ENCODE measurements at places on chromosomes 3 and 15.

DNA sequence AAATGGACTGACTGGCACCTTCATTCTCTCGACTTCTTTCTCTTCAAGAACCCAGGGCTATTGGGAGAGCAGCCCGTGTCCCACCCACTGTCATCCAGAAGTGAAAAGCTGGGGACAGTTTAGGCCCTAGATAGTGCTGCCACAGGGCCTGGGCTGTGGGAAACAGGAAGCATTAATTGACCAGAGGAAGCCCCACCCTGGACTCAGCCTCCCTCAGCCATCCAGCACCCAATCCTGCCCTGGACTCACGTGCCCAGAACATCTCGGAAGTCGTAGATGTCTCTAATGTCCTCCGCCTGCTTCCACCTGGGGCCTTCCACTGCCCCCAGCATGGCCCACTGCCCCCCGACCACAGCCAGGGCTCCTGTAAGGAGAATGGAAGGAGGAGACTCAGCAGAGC lies 2.3 kb downstream of the CAMK1 start:
- no peak for DNase-seq

- no peak for DNase-seq
These were observed 25.0 kb downstream of the GPR160 start for GRCh38 chr3:170062769-170063168.

DNA sequence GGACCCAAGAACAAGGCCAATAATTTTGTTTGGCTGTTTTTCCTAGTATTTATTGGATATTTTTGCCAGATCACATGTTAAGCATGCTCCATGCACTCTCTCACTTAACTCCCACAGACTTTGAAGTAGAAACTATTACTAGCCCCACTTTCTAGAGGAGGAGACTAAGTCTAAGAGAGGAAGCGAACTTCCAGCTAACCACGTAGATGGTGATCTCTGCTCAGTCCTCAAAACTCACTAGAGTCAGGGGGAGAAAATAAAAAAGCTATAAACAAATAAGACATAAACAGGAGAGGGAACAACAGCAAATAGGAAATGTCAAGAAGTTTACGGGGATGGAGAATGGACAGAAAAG lies 481.0 kb upstream of the PROK2 start:
- no peak for DNase-seq

DNA sequence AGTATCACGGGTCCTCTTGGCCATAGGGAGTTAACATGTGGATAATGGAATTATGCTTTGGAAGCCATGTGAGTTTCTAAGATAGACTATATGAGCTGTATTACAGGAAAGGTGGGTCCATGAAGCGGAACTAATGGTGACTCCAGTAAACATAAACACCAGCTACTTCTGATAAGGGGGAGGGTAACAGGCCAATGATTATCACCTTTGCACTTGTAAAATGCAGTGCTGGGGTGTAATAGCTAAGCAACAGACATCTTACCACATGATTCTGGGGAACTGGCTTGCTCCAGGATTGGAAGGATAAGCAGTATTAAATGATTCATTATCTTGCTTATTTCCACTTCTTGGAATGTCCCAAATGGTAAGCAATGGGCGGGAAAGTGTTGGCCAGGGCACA lies 61.4 kb upstream of the CD47 start:
- DNase-seq, result no peak

GRCh38 chr3:23829242-23829934 lies 23.6 kb downstream of the UBE2E1 start:
- no peak for DNase-seq

DNA sequence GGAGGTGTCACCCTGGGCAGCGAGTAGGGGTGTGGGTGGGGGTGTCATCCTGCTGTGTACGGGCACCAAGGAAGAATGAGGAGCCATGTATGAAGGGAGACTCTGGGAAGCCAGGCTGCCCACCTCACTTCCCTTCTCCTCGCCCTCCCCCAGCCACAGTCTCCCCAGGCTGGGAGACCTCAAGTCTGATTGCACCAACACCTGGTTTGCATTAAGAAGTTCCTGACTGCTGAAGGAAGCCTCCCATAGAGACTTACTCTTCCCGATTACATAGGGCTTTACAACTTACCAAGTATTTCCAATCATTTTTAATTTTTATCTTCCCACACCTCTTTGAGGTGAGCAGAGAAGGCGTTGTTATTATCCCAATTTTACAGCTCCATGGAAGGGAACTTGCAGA lies 29.5 kb upstream of the SMAD3 start:
- DNase-seq, result no peak

DNA sequence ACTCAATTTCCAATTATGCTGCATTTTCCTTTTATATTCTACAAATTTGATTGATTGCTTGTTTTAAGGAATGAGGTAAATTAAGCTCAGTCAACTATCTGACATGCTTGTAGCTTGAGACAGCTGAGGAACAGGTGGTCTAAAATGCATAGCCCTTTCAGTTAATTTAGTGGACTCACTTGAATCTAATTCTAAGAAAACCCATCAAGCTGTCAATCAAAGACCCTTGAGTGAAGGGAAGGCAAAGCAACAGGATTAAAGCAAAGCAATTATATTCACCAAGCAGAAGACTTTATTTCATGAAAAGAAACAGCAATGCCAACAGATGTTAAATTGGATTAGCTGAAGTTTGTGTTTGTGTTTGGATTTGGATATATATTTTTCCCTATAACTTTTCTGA lies 228.5 kb downstream of the ARPP21 start:
- DNase-seq, result no peak

- no peak for DNase-seq
These were observed 177.4 kb upstream of the LINGO1 start for GRCh38 chr15:77810130-77810571.

GRCh38 chr3:9914559-9915253 lies 2.2 kb upstream of the IL17RC start:
- DNase-seq, result no peak

DNA sequence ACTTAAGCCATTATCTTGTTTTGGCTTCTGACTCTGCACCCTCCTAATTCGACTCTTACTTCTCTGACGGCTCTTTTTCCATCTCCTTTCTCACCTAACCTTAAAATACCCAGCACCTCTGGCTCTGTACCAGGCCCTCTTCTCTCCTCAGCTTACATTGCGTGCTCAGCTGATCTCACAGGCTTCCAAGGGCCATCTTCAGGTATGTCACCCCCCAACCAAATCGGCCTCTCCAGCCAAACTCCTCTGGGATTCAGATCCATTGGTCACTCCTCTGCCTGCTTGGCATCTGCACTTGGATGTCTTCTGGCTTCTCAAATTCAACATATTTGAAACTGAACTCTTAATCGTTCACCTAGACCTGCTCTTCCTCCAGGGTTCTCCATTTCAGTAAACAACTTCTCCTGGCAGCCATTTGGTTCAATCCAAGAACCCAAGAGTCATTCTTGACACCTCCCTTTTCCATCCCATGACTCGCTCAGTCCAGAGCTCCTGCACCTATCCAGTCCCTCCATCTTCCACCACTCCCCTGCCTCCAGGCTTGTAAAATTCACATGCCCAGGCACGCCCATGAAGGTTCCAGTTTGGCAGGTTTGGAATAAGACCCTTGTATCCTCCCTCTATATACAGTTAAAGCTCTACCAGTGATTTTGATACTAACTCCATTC lies 35.2 kb upstream of the SLC41A3 start:
- no peak for DNase-seq

DNA sequence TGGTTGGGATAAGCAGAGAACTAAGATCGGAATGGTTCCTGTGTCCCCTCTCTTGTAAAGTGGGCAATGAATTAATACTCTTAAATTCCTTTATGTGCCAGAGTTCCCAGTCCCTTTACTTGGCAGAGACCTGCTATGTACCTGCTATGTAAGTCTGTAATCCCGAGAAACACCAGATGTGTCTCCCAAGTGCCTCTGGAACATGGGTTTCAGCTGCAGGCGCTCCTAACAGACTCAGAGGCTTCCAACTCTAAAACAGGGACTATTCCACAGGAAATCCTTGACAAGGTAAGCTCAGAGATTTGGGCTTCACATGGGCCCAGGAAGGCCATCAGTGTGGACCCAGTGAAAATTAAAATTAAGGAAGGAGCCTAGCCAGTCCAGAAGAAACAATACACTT lies 117.7 kb upstream of the PLCL2 start:
- DNase-seq, result no peak

GRCh38 chr3:72756900-72757299 lies 91.3 kb downstream of the SHQ1 start:
- DNase-seq, result no peak

- DNase-seq, result no peak
These were observed 32.2 kb upstream of the RBP1 start for GRCh38 chr3:139571711-139572110.

- DNase-seq, result no peak
These were observed 91.3 kb downstream of the LARS2 start for GRCh38 chr3:45479621-45480035.

- DNase-seq, result no peak
These were observed 1083.7 kb upstream of the CFAP20DC start for GRCh38 chr3:60133269-60134162.

DNA sequence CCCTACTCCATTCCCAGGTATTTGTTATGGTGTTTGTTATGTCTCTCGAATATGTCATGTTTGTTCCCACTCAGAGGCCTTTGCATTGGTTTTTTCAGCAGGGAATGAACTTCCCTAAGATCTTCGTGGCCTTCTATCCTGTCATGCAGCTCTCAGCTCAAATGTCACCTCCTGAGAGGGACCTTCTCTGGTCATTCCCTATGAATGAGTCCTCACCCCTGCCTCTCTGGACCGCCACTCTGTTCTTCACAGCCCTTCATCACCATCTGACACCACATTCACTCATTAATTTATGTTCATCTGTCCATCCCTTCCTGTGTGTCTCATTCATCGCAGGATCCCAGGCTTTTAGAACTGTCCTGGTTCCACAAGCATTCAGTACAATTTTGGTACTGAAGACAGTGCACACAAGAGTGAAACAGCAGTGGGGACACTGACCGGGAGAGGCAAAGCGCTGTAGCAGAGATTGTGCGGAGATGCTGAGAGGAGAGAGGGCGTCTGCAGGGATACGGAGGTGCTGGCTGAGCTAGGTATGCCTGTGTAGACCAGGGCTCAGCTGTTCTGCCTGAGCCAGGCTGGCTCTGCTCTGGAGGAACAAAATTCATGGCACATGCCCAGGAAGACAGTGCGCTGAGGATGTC lies 132.3 kb downstream of the CHCHD6 start:
- DNase-seq, result no peak

DNA sequence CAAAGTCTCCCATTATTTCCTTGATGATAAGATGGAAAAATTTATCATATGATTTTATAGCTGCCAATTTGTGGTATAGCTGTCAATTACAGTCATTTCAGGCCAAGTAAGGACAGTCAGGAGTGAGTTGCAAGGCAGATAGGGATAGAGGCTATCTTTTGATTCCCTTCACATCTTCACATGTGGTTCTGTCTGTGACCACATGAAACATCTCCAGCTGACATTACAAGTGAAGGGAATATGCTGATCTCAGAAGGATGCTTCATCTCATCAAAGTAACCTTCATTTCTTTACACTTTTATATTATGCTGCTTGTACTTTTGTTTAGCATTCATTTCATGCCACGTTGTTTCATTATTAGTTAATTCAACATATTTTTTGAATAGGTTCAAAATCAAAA lies 136.9 kb upstream of the CFAP20DC start:
- no peak for DNase-seq

GRCh38 chr15:27575521-27575920 lies 523.6 kb downstream of the OCA2 start:
- DNase-seq, result no peak

DNA sequence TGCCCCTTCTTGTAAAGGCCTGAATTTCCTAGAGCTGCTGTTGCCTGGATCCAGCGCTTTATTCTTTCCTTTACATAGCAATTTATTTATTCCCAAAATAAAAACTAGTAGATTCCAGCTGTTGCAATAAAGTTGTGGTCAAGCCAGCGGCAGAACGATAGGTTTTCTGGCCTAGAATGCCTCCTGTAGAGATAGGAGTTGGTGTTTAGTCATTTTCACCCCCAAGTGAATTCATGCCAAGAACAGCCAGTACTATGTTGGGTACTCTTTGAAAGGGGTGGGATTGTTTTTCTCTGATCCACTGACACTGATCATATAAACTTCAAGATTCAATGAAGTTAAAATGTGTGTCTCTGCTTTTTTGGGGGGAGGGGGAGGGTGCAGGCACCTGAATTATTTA lies 69.7 kb downstream of the KLHL25 start:
- no peak for DNase-seq

- no peak for DNase-seq
These were observed 82.0 kb downstream of the GPR156 start for GRCh38 chr3:120203016-120203415.

DNA sequence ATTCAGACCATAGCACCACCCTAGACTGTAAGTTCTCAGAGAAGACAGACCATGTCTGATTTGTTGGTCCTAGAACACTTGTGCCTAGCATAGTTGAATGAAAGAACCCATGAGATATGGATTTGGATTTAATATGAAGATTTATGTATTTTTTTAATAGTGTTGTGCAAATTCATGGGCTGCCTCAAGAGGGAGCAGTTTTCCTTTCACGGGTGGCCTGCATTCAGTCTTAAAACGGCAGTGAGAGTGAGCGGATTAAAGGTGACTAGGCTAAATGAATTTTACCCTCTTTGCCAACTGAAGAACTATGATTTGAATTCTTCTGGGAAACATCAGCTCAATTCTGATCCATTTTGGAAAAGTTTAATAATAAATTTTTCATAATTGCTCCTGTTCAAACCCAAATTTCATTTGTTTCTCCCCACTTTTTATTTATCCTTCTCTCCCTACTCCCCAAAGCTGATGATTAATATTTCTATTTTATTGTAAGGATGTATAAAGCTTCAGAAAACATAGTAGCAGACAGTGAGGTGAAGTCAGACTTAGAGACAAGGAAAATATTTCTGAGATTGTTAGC lies 67.3 kb downstream of the MORC1 start:
- no peak for DNase-seq

- DNase-seq, result no peak
These were observed 5.8 kb downstream of the TOPBP1 start for GRCh38 chr3:133655731-133656515.

DNA sequence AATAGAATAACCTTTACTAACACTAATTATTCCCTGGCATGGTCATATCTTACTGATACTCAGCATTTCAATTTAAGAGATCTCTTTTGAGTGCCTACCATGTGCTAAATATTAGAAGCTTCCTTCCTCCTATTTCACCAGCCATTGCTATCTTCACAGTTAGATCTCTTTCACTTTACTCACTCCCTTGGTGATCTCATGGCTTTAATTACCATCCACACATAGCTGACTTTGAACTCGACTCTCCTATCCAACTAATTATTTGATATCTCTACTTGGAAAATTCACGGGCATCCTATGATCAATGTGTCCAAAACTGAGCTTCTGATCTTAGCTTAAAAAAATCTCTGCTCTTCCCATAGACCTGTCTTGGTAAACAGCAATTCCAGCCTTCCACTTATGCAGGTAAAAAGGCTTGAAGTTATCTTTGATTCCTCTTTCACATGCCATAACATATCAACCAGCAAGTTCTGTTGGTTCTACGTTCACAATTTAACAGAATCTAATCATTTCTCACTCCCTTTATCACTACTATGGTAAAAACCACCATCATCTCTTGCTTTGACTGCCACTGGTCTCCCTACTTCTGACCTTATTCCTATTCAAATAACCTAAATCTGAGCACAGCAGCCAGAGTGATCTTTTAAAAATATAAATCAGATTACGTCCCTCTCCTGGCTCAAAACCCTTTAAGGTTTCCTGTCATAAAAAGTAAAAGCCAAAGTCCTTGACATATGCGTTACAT lies 41.8 kb downstream of the HLTF start:
- DNase-seq, result no peak
